Mucosa of gallbladder (tissue), 1 donor: ENCODE measurements at places on chromosomes 7 and 10. TPM values are rescaled to one million over a fixed set of nuclear protein-coding genes. Genes with fewer than 3 reads are reported as not detected.

DNA sequence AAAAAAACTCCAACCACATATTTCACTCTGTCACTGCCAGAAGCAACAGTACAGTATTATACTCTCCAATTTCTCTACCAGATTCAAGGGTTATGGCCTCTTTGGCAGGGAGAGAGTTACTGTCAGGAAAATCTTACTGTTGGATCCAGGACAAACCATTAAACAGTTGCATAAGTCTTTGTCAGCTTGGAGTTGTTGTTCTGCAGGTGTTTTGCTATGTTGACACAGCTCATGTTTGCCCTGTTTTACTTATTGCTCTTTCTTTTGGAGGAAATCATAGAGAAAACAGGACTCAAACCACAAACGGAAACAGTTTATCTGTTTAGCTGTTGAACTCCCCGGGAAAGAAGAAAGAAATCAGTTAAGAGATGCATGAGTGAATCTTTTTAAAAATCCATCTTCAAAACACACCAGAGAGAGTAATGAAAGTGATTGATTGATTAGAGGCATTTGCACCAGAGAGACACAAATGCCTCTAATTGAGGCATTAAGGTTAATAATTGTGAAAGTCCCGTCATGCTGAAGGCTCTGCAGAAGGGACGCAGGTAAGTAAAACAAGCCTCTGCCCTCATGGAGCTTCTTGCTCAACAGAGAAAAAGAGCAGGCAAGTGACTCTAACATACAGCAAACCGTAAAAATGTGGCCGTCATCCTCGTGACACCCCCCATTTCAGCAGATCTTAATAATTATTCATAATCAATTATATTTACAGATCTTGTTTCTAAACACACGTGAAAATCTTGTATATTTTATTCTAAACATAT lies 38.7 kb upstream of the ARHGAP21 start:
- no peak for DNase-seq

DNA sequence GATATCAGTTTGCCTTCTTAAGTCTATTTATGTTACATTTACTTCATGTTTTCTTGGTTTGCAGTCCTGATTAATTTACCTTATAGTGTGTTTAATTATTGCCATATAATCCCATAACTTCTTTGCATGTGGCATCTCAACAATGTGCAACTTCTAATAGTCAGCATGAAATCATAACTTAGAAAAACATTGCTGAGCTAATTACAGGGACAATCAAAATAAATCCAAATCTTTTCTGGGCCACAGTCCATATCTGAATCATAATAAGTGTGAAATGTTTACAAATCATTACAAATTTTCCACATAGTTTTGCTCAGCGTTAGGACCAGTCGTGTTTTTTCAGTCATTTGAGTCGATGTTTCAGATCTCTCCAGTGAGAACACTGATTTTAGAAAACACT lies 29.1 kb upstream of the CABCOCO1 start:
- DNase-seq, result no peak

DNA sequence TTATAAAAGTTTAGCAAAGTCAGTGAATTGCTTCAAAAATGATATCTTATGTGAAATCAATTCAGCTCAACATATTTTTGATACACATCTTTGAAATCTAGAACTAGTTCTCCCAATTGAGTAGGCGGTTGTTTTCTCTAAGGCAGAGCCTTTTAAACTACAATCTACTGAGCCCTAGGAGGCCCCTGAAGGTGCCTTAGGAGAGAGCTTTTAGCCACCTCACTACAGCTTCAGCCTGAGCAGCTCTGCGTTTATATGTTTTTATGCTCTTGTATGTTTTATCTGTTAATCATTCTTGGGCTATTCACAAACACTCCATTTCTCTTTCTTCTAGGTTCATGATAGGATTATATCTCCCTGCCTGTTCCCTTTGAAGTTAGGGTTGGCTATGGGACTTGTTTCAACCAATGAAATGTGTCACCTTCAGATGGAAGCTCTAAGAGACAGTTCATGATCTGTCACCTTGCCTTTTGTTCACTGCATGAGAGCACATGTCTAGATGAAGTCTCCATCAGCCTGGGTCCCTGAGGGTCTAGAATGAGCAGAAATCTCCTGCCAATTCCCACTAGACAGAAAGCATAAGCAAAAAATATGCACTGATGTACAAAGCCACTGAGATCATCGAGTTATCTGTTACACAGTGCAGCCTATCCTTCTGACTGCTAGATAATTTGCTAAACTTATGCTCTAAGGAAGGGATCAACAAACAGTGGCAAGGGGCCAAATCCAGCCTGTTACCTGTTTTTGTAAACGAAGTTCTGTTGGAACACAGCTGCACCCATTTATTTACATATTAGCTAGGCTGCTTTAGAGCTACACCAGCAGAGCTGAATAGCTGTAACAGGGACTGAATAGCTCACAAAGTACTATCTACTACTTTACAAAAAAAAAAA lies 128.5 kb upstream of the CDK1 start:
- peak; percentile 47 for DNase-seq

GRCh38 chr10:111204838-111205237 lies 128.0 kb downstream of the ADRA2A start:
- DNase-seq, result no peak

The CD36 gene
- 35.8 TPM for total RNA-seq
